ENCODE measurements at places on chromosomes 1 and 21. TPM values are rescaled to one million over a fixed set of nuclear protein-coding genes. Genes with fewer than 3 reads are reported as not detected.

DNA sequence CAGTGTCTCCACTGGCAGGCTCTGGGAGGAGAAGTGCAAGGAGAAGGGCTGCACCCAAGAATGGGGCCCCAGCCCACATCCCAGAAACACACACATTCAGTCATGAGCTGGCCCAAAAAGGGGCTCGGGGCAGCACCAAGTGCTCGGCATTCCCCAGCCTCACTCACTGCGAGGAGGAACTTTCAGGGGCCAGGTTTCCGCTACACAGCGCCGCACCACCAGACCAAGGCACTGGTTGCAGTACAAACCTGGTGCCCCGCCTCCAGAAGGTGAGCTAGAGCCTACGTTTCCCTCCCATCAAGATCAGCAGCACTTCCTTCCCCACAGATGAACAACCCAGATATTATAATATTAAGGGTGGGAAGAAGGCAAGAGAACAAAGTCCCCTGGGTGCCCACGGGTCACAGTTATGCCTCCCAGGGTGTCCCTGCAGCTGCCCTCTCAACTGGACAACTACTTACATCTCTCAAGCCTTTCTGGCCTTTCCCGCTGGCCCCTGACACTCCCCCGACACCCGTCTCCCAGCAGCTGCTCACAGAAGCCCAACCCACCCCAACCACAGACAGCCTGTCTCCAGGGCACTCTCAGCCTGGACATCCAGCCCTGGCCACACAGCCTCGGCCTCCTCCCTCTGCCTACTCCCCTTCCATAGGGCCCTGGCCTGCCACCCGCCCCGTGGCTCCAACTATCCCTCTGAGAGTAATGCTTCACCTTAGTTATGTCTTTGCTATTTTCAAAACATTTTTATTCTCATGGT is 3.8 kb downstream of the PBXIP1 start:
- no peak for DNase-seq

GRCh38 chr1:84363019-84363418 is 35.3 kb upstream of the DNASE2B start:
- DNase-seq = peak; percentile 27

- DNase-seq = no peak
Measured at GRCh38 chr21:28537371-28538079, 455.2 kb downstream of the LTN1 start.

DNA sequence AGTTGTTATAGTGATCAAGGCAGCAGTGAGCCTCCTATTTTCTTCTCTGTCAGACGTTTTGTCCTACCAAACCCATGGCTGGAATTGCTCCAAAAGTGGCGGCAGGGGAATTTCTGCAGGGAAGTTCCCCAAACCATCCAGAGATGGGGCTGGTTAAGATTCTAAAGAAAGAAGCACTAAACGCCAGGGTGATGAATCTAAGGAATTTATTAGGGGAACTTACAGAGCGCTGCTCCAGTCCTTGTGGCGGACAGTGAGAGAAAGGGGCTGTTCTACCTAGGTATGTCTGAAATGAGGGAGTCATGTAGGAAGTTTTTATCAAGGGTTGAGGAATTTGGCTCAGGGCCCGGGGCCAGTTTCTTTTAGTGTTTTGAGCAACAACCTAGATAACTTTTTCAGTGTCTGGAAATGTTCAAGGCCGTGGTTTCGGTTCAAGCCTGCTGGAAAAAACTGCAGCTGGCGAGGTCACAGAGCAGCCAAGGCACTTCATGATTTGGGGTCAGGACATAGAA is 222.4 kb upstream of the B3GALT2 start:
- DNase-seq = no peak

DNA sequence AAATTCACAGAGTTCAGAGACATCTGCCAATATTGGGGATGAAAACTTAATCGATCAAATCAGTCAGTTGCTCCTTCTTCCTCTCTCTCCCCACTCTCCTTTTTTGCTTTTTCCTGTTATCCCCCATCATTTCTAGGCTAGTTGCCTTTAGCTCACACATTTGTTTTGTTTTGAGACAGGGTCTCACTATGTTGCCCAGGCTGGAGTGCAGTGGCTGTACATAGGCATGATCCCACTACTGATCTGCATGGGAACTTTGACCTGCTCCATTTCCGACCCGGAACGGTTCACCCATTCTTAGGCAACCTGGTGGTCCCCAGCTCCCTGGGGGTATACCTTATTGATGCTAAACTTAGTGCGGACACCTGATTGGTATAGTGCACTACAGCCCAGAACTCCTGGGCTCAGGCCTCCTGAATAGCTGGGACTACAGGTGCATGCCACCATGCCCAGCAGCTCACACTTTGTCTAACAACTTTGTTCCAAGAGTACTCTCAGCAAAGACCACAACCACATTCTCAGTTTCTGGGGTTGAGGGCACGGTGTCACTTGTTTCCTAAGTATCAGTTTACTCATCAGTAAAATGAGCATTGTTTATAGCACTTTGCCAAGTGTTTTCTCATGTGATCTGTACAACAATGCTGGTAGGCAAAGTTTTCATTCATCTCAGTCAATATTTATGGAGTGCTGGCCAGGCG is 6.7 kb upstream of the ELOA start:
- DNase-seq = no peak

- no peak for DNase-seq
Measured at GRCh38 chr1:118933051-118933781, 54.9 kb downstream of the TBX15 start.

DNA sequence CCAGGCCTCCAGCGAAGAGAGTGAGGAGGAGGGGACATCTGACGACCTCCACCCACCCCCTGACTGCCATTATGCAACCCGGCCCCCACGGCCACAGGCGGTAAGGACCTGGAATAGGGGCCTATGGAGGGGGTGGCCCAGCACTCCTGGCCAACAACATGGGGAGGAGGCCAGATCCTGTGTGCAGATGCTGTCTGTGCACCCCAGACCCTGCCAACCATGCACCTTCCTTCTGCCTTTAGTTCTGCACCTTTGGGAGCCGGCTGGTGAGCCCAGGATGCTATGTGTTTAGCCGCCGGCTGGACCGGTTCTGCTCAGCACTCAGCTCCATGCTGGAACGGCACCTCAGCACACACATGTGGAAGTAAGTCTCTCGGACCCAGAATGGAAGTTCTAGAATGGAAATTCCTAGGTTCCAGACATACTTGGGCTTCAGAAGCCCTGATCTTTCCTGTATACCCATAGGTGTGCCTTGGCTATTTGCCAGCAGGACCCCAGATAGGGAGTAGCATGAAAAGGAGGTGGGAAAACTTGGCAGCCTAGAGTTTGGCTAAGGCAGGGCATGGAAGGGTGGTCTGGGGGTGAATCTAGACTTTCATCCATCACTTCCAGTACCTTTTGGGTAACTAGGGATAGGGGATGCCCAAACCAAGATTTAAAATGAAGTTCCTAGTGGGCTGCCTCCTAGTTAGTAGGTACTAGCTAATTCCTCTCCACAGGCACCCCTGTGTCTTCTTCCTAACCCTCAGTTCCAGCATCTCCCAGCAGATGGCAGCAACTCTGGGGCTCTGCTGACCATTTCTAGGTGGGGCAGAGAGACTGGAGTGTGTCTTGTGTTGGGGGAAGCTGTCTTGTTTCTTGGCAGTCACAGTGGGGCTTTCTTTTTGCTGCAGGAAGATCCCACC is 3.6 kb upstream of the CYB561D1 start:
- DNase-seq = peak; percentile 71

- DNase-seq = no peak
Measured at GRCh38 chr1:78250201-78250600, 204.4 kb downstream of the GIPC2 start.

DNA sequence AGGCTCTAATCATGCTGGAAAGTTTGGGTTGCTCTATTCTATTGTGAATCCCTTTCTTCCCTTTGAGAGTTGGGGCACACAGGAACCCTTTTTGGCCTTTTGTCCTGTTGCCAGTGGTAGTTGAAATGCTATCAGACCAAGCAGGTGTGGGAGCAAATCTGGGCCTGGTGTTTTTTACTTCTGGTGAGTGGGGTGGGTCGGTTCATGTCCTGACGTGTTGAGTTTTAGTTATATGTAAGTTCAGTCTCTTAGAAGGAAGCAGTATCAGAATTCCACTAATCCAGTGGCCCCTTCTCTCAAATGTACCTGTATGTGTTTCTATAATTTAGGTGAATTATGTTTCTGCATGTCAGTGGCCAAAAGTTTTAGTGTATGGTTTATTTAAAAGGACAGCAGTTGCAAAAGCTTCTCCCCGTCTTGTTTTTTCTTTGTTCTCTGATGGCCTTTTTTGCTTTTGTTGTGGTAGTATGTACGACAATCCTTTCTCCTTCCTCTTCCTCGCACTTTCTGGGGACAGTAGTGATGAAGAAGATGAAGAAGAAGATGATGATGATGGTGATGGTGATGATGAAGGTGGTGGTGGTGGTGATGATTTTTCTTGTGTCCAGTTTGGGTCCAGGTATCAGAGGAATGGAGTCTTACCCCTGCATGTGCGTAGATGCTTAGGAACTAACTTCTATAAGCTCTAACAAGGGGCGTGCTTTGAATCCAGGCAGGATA is 74.2 kb downstream of the UBE4B start:
- DNase-seq = no peak

DNA sequence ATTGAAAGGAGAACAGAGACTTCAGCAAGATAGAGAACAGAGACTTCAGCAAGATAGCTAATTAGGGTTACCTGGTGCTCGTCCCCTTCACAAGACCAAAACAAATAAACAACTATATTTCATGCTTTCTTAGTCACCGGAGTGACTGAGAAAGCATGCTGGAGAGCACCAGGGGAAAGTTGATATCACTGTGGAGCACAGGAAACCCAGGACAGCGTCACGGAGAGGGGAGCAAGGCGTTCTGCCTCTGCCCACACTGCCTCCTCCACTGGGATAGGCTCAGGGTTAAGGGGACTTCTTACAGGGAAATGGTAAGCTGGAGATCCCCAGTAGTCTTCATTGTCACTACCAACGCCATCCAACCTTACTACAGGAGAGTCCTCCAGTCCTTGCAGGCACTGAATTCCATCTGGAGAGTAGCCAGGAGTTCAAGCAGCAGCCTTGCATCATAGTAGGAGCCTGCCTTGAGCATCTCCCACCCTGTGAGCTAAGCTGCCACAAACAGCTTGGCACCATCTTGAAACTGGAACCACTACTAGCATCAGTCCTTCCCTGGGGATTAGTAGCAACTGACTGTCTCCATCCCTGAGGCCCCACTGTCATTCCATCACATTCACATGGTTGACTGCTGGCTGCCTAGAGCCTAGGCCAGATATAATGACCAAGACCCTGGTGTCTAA is 239.4 kb downstream of the PLPP3 start:
- no peak for DNase-seq

DNA sequence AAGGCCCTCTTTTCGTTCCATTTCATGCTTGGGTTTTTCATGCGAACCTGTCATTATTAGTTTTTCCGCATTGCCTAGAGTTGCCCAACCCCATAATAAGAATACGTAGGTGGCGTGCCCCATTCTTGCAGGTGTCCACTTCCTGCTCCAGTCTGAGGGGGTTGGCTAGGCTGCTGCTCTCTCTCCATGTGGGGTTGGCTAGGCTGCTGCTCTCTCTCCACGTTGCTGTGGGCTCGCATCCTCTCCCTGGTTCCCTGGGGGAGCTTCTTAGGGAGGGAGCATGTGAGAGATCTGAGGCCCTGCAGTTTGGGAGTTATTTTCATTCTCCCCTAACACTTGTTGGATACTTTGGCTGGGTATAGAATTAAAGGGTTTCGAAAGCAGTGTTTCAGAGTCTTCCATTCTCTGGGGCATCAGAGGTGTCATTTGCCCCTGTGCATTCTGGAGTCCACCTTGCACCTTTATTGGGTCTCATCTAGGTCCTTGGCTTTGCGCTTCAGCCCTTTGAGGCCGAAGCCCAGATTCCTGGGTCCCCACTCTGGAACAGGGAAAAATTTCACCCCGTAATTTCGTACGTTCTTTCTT is 8.6 kb downstream of the C1orf35 start:
- DNase-seq = no peak

GRCh38 chr1:88683541-88684481 is at the start of gene PKN2:
Gene PKN2, plus strand, starts transcription at chr1:88684273. Its CDS starts 308 bp downstream, at chr1:88684581.
- DNase-seq = peak; percentile 96

- no peak for DNase-seq
Measured at GRCh38 chr1:27446496-27447020, 43.4 kb downstream of the WASF2 start.

GRCh38 chr1:153688736-153689328 is 10.3 kb downstream of the NPR1 start:
- no peak for DNase-seq

DNA sequence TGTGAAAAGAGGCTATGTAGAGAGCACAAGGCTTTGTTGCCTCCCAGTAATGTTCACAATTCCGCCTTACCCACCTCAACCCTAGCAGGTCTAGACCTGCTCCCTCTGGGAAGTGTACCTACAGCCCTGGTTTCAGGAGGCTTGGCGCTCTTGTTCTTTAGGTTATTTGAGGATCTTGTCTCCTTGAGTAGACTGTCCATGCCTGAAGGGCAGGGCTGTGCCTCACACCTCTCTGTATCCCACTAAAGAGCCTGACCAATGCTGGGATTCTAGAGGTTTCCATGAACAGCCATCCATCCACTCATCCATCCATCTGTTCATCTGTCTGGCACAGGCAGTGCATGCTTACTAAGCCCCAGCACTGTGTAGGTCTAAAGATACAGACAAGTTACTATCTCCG is 1.0 kb downstream of the RAB7B start:
- DNase-seq = no peak

- peak; percentile 66 for DNase-seq
Measured at GRCh38 chr21:45554477-45555175, 12.4 kb upstream of the SLC19A1 start.

DNA sequence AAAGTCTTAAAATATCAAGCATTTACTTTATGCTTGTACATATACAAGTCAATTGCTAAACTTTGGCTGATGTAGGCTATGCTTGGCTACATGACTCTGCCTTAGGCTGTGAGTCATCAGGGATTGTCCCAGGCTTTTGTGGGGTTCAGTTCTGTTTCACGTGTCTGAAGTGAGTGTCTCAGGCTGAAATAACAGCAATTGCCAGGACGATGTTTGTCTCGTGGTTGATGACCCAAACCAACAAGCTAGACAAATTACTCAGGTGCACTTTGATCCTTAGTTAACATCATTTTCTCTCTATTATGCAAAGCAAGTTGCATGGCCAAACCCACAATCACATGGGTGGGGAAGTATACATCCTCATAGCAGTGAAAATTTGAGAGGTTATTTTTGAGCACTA is 410.1 kb downstream of the BRINP3 start:
- no peak for DNase-seq

GRCh38 chr1:1540818-1541628 is 599 bp upstream of the TMEM240 start:
- DNase-seq = no peak

DNA sequence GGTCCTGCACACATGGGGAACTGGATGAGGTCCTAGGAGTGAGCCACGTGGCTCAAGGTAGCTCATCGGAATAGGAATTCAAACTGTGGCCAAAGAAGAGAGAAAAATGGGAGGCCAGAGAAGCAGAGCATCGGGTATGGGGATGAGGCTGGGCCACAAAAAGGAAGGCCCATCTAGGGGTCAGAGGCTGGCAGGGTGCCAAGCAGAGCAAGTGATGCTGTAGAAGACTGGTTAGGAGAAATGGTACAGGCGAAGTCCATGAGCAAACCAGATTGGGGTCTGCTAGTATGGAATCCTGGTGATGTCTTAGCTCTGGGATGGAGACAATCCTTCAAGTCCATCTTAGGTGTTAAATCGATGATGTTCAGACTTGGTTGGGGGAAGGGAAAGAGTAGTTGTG is 68.0 kb downstream of the TEX35 start:
- no peak for DNase-seq

Gene RGS13
- total RNA-seq = not detected

Gene SIM2
- 6.8 TPM for total RNA-seq

Gene RNF186
- not detected for total RNA-seq

Gene KNCN
- not detected for total RNA-seq

Gene FOXO6
- 3.9 TPM for total RNA-seq

Data from gastrocnemius medialis (tissue), 4 donors.